ENCODE measurements at places on chromosomes 16 and 17. TPM values are rescaled to one million over a fixed set of nuclear protein-coding genes. Genes with fewer than 3 reads are reported as not detected.

Gene IFI35
- 1.3 TPM for total RNA-seq

Gene CNGB1
- 0.21 TPM for total RNA-seq

DNA sequence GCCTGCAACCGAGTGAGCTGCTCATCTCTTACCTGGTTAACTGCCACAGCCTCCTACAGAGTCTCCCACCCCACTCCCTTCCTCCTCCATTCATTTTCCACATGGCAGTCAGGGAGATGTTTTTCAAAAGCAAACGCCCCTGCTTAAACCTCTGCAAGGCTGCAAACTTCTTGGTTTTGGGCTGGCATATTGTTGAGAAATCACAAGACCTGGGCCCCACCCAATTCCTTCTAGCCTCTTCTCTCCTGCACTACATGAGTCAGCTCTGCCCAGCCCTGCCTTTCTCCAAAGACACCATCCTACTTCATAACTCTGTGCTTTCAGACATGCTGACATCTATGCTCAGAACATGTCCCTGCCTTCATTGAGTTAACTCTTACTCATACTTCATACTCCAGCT is 136.1 kb downstream of the SPACA3 start:
- no peaks in the 10 kb centered on the region for H3K4me1 ChIP-seq
- H3K27ac ChIP-seq: no peak overlapping the region
- H3K36me3 ChIP-seq: no peaks in the 10 kb centered on the region
- H3K4me3 ChIP-seq: no peak overlapping the region
- peaks cover 58% of the 10 kb centered on the region for H3K27me3 ChIP-seq

Gene UTS2R
- not detected for total RNA-seq

- no peak for DNase-seq
- H3K36me3 ChIP-seq: no peaks in the 10 kb centered on the region
- peak overlapping the region; percentile 97 for H3K4me3 ChIP-seq
- H3K4me1 ChIP-seq: peaks cover 30% of the 10 kb centered on the region
- no peaks in the 10 kb centered on the region for H3K27me3 ChIP-seq
Observed at GRCh38 chr17:50152736-50153135, 2.3 kb upstream of the PPP1R9B start.

DNA sequence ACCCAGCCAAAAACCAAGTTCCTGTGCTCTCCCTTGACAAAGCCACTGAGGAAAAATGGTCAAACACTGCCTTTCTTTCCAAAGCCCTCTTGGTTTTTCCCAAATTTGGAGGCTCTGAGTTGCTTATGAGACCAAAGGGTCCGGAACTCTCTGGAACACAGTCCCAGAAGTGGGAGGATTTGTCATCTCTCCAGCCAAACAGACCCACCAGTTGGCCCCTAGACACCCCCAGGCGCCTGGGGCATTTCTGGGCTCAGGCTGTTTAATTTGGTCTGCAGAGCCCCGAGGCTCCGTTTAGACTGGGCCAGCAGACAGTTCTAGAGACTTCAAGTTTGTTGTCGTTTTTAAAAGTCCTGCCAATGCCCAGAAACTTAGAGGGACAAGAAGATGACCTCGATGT is 239.1 kb downstream of the SEC14L1 start:
- no peaks in the 10 kb centered on the region for H3K27me3 ChIP-seq
- peak overlapping the region; percentile 41 for H3K4me3 ChIP-seq
- H3K36me3 ChIP-seq: no peaks in the 10 kb centered on the region
- peaks cover 91% of the 10 kb centered on the region for H3K4me1 ChIP-seq
- no peak for DNase-seq
- H3K27ac ChIP-seq: no peak overlapping the region

- peaks cover 26% of the 10 kb centered on the region for H3K4me1 ChIP-seq
- no peak overlapping the region for H3K27ac ChIP-seq
- DNase-seq: no peak
- H3K36me3 ChIP-seq: peaks cover 4% of the 10 kb centered on the region
- H3K27me3 ChIP-seq: no peaks in the 10 kb centered on the region
Observed at GRCh38 chr17:2215616-2216364, 87.8 kb downstream of the SMG6 start.

GRCh38 chr16:1378804-1379303 is 27.1 kb downstream of the GNPTG start:
- no peaks in the 10 kb centered on the region for H3K36me3 ChIP-seq
- DNase-seq: peak; percentile 22
- peaks cover 2% of the 10 kb centered on the region for H3K27me3 ChIP-seq
- H3K27ac ChIP-seq: peak overlapping the region; percentile 87
- H3K4me1 ChIP-seq: peaks cover 19% of the 10 kb centered on the region

Gene CRHR1
- 0.41 TPM for total RNA-seq

- H3K27me3 ChIP-seq: no peaks in the 10 kb centered on the region
- H3K4me1 ChIP-seq: peaks cover 23% of the 10 kb centered on the region
- H3K36me3 ChIP-seq: peaks cover 16% of the 10 kb centered on the region
- peak overlapping the region; percentile 38 for H3K27ac ChIP-seq
- H3K4me3 ChIP-seq: no peak overlapping the region
Observed at GRCh38 chr17:57655553-57655952, 89.5 kb downstream of the CCDC182 start.

DNA sequence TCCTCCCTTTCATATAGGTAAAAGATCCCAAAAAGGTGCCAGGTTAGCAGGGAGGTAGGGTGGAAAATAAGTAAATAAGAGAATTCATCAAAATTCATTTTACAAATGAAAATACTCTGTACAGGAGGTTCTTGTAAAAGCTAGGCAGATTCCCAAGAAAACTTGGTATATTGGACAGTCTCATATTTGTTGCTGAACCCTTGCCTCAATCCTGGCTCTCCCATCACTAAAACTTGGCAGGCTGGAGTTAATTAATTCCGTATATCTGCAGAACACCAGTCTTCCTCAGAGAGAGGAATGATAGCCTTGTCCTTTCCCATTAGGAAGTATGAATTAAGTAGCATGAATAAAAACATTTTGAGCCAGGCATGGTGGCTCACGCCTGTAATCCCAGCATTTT is 66.2 kb upstream of the MTMR4 start:
- no peak overlapping the region for H3K27ac ChIP-seq
- H3K4me3 ChIP-seq: no peak overlapping the region
- no peak for DNase-seq
- no peaks in the 10 kb centered on the region for H3K36me3 ChIP-seq
- peaks cover 12% of the 10 kb centered on the region for H3K4me1 ChIP-seq

DNA sequence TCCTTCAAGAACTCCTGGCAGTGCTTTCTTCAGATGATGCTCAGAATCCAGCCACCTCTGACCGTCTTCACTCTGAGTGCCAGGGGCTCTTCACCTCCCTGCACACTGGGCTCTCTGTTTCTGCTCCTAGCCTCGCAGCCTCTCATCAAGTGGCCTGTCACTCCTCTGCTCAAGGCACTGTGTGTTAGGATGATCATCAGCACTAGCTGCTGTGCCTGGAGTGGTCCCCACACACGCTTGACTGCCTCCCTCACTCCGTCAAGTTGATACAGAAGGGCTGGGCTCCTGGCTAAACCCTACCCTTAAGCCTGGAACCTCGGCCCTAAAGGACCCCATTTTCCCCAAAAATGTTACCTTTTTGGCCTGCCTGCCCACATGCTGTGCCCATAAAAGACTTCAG is 15.6 kb downstream of the KRT9 start:
- no peaks in the 10 kb centered on the region for H3K4me1 ChIP-seq
- peaks cover 16% of the 10 kb centered on the region for H3K27me3 ChIP-seq
- no peak overlapping the region for H3K27ac ChIP-seq
- H3K4me3 ChIP-seq: no peak overlapping the region
- no peak for DNase-seq

GRCh38 chr17:48791128-48792032 is 25.6 kb downstream of the TTLL6 start:
- no peaks in the 10 kb centered on the region for H3K36me3 ChIP-seq
- H3K27ac ChIP-seq: no peak overlapping the region
- H3K4me1 ChIP-seq: peaks cover 25% of the 10 kb centered on the region
- no peak overlapping the region for H3K4me3 ChIP-seq

- no peak for DNase-seq
- H3K4me3 ChIP-seq: no peak overlapping the region
- peaks cover 7% of the 10 kb centered on the region for H3K27me3 ChIP-seq
- no peaks in the 10 kb centered on the region for H3K36me3 ChIP-seq
Observed at GRCh38 chr16:9203956-9204355, 112.5 kb downstream of the HAPSTR1 start.

Gene PIGW
- total RNA-seq: 20.8 TPM

DNA sequence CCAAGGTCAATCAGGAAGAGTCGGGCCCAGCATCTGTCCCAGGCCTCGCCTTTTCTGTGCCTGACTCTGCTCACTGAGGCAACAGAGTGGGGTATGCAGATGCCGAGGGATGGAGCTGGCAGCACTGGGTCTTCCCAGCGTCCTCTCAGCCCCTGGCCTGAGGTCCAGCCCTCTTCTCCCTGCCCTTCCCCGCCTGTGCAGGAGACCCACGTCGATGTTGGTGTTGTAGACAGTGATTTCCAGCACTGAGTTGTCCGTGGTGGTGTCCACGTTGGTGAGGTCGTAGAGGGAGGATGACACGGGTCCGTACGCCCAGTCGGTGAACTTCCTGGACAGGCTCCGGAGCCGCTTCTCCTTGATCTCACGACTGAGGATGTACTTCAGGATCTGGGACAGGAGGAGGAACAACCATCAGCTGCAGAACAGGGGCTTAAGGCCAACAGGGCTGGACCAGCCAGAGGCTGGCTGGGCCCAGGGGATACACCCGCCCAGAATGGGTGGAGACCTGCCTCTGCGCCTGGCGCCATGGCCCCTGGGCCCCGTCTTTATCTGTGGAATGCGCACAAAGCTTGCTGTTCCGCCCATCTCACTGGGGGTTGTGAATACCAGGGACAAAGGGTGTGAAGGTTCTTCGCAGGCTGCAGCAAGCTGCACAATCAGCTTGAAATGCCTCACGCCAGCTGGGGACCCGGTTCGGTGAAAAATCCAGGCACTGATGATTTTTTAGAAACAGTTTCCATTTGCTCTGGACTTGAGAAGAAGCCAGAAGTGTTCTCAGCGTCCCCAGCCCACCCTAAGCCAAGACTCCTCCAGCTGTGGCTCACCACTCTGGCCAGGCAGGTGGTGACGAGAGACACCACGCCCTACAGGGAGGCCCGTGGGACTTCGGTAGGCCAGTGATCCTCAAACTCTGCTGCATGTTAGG is 27.5 kb downstream of the TRPV3 start:
- peaks cover 69% of the 10 kb centered on the region for H3K4me1 ChIP-seq
- H3K36me3 ChIP-seq: no peaks in the 10 kb centered on the region
- H3K27me3 ChIP-seq: no peaks in the 10 kb centered on the region
- no peak overlapping the region for H3K4me3 ChIP-seq
- peak overlapping the region; percentile 35 for H3K27ac ChIP-seq
- DNase-seq: no peak

DNA sequence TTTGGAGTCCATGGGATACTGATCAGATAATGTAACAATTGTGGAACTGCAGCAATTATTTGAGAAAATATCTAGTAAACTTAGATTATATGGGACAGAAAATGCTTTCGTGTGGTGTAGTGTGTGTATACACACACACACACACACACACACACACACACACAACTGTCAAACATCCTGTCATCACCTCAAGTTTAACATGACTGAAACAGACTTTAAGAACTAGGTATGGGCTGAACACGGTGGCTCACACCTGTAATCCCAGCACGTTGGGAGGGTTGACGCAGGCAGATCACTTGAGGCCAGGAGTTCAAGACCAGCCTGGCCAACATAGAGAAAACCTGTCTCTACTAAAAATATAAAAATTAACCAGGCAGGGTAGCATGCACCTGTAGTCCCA is 544 bp upstream of the EVI2A start:
- no peaks in the 10 kb centered on the region for H3K36me3 ChIP-seq
- H3K4me3 ChIP-seq: no peak overlapping the region
- DNase-seq: no peak
- no peaks in the 10 kb centered on the region for H3K27me3 ChIP-seq
- peaks cover 24% of the 10 kb centered on the region for H3K4me1 ChIP-seq

- no peaks in the 10 kb centered on the region for H3K36me3 ChIP-seq
- H3K4me1 ChIP-seq: no peaks in the 10 kb centered on the region
- H3K4me3 ChIP-seq: no peak overlapping the region
- no peak overlapping the region for H3K27ac ChIP-seq
Observed at GRCh38 chr17:70190959-70191805, 21.9 kb downstream of the KCNJ2 start.

- H3K4me3 ChIP-seq: peak overlapping the region; percentile 81
- H3K27ac ChIP-seq: peak overlapping the region; percentile 67
- no peak for DNase-seq
Observed at GRCh38 chr17:82012640-82013295, 9.9 kb downstream of the CENPX start.

GRCh38 chr16:49940464-49941224 is 84.4 kb upstream of the CNEP1R1 start:
- H3K36me3 ChIP-seq: no peaks in the 10 kb centered on the region
- H3K4me3 ChIP-seq: no peak overlapping the region
- DNase-seq: no peak
- no peak overlapping the region for H3K27ac ChIP-seq
- no peaks in the 10 kb centered on the region for H3K4me1 ChIP-seq

- no peak overlapping the region for H3K27ac ChIP-seq
- no peaks in the 10 kb centered on the region for H3K27me3 ChIP-seq
Observed at GRCh38 chr16:88826070-88826840, 14.5 kb upstream of the APRT start.

- no peak overlapping the region for H3K27ac ChIP-seq
- DNase-seq: no peak
- H3K27me3 ChIP-seq: peaks cover 41% of the 10 kb centered on the region
- H3K4me3 ChIP-seq: no peak overlapping the region
Observed at GRCh38 chr17:45436161-45436560, 3.5 kb upstream of the ARHGAP27 start.

- H3K36me3 ChIP-seq: peaks cover 6% of the 10 kb centered on the region
- peaks cover 3% of the 10 kb centered on the region for H3K27me3 ChIP-seq
- H3K4me1 ChIP-seq: peaks cover 11% of the 10 kb centered on the region
Observed at GRCh38 chr17:48074322-48075081, 26.3 kb downstream of the NFE2L1 start.

DNA sequence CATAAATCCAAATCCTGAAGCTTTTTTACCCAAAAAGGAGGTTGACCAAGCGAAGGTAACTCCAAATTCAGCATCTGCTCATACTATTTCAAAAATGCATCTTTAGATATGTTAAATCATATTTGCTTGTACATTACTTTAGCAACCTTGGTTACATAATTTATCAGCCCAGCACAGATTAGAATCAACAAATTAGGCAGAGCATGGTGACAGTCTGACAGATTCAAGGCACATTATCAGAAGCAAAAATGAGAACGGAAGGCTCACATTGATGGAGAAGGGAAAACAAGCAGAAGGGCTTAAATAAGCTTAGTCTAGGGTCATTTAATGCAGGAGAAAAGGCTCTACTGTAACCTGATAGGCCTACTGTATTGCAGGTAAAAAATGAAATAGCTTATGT is 3.9 kb upstream of the KCNJ2 start:
- H3K36me3 ChIP-seq: no peaks in the 10 kb centered on the region
- no peak overlapping the region for H3K4me3 ChIP-seq
- H3K4me1 ChIP-seq: peaks cover 20% of the 10 kb centered on the region
- peaks cover 13% of the 10 kb centered on the region for H3K27me3 ChIP-seq

Gene ZBTB4
- total RNA-seq: 13.6 TPM

DNA sequence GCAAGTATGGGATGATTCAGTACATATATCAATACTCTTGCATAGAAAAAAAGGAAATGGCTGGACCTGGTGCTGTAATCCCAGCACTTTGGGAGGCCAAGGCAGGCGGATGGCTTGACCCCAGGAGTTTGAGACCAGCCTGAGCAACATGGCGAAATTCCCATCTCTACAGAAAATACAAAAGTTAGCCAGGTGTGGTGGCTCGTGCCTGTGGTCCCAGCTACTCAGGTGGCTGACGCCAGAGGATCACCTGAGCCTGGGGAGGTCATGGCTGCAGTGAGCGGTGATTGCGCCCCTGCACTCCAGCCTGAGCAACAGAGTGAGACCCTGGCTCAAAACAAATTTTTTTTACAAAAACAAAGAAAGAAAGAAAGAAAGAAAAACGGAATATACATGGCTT is 7.1 kb upstream of the SGF29 start:
- no peak for DNase-seq
- H3K27me3 ChIP-seq: peaks cover 18% of the 10 kb centered on the region
